ENCODE measurements at places on chromosomes 16 and 17.
A peak's percentile ranks its signal among the peaks of the same experiment; 100 is the strongest.

DNA sequence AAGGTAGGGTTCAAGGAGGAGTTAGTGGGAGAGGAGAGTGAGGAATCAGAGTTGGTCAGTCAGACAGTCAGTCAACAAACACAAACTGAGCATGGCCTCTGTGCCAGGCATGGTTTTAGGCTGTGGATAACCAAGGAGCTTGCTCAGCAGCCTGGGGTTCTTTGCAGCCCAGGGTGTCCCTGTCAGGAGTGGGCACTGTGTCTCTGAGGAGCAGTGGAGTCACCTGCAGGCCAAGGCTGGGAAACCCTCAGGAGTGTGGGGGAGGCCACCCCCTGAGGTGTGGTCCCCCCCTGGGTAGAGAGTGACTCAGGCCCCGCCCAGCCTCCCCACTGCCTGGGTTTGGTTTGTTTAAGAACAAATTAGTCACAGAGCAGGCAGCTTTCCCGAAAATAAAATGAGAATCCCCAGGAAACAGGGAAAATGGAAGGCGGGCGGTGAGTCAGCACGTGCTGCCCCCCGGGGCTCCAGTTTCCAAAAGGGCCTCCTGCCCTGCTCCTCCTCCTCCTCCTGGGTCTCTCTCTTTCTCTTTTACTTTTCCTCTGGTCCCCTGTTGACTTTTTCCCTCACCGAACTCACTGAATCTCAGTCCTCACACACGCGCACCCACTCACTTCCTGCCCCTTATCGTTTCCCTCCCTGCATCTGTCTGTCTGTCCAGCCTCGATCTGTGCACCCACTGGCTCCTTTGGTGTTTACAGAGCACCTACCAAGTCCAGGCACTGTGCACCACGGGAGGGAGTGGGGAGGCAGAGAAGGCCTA, 44.3 kb downstream of the SOCS3 start:
- DNase-seq, result peak; percentile 89

DNA sequence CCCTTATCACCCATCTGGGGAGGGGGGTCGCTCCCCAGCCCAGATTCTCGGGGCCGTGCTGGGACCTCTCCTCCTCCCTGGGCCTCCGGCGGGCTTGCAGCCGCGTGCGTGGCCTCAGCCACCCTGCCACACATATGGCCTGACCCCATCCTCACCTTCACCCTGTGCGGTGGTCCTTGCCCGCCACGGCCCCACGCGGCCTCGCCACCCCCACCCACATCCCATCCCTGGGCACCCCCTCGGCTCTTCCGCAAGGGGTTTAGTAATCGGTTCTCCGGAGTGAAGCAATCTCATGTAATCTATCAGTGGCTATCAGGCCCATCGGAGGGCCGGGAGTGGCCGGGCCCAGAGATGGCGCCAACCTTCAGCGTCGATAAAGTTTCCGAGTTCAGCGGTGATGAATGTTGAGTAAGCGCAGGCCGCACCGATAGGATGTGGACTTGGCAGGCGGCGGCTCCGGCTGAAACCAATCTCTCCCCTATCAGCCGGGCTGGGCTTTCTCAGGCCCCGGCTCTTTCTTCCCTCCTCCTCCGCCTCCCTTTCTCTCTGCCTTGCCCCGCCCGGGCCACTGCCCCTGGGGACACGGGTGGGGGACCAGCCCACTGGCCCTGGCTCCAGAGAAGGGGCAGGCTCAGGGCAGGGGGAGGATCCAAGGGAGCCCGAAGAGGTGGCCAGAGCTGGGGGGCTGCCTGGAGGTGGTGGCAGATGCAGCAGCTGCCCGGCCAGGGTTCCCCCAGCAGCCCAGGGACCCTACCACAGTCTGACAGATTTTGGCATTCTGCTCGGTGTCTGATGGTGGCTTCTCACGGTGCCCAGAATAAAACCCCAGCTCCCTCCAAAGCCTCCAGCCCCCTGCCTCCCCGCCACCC, 20.8 kb downstream of the ZFPM1 start:
- peak; percentile 90 for DNase-seq

- no peak for DNase-seq
Measured at GRCh38 chr17:75088465-75089417, 987 bp downstream of the SLC16A5 start.

DNA sequence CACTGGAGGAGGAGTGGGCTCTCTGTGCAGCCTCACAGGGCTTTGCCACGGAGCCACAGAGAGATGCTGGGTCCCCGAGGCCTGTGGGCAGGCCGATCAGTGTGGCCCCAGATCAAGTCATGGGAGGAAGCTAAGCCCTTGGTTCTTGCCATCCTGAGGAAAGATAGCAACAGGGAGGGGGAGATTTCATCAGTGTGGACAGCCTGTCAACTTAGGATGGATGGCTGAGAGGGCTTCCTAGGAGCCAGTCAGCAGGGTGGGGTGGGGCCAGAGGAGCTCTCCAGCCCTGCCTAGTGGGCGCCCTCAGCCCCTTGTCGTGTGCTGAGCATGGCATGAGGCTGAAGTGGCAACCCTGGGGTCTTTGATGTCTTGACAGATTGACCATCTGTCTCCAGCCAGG, 3.9 kb downstream of the NXPH3 start:
- DNase-seq, result no peak

DNA sequence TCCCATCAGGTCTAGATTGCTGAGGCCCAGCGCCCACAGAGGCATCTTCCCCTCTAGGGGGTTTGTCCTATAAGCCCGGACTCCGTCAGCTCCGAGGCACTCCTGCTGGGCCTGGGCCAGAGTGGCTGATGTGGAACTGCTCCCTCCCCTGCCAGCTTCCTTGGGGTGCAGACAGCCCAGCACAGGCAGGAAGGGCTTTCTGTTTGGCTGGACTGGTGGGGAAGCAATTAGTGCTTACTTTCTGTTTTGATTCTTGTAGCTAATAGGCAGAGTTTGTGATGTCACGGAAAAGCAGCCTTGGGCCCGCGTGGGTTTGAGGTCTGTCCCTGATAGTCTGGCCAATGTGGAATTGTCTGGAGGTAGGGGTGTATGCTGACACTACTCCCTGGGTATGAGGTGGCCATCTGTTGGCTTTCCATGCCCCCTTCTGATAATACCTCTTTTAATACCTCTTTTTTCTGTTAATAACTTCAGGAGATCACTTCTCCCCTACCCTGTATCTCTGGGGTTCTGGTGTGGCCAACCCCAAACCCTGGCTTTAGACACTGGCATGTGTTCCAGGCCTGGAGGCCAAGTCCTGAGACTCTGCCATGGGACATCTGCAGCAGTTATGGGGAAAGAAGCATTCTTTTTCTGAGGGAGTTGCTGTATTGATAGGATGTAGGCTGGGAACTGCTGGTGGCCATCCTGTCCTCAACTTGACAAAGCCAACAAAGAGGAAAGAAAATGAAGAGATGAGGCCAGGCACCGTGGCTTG, 190.9 kb downstream of the RAB11FIP4 start:
- peak; percentile 81 for DNase-seq

DNA sequence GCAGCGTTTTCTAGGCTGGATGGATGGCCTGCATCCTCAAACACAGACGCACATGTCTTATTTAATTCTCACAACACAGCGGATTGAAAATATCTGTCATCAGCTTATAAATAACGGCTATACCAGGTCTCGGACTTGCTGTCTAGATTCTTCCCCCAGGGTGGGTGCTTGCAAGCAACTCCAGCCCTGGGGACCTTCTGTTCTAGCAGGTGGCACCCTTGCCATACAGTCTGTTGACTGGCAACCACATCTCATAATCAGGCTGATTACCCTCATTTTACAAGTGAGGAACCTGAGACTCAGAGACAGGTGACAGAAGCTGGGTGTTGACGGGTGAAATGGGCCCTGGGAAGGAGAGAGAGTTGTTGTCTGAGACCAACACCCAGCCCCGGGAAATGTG, 16.2 kb upstream of the SEZ6 start:
- no peak for DNase-seq

DNA sequence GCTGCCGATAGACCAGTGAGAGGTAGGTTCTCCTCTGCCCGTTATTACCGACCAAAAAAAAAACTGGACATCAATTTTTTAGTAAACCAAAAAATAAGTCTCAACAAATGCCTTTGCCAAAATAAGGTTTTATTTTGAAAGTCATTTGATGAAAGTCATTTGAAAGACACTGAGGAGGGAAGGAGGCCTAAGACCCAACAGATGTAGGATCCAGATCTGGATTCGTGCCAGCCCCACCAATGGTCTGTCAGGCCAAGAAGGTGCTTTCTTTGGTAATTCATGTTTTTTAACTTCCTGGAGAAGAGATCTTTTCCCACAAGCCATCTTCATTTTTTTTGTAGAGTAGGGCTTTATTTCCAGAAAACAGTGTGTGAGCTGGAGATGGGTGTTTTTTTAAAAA, 18.1 kb downstream of the NTAN1 start:
- DNase-seq, result no peak

DNA sequence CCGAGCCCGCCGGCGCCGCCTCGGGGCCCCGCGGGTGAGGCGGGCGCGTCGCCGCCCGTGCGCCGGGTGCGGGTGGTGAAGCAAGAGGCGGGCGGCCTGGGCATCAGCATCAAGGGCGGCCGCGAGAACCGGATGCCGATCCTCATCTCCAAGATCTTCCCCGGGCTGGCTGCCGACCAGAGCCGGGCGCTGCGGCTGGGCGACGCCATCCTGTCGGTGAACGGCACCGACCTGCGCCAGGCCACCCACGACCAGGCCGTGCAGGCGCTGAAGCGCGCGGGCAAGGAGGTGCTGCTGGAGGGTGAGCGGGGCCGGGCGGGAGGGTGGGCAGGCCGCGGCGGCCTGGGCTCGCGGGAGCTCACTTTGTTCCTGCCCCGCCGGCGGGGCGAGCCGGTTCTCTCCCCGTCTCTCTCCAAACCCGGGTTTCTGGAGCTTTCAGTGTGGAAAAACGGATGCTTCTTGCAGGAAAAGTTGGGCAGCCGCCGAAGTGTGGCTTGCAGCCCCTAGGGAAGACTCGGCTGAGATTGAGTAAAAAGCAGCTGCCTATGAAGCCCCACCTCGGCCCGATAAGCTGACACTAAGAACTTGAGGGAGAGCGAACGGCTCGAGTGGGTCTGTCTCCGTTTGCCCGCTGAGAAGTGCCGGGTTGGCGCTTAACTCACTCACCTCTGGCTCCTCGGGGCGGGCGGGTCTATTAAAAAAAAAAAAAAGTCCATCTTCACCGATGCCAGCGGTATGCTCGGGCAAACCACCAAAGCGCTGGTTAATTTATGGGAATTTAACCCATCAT, 677 bp downstream of the SNTB2 start:
- DNase-seq, result peak; percentile 87

- no peak for DNase-seq
Measured at GRCh38 chr17:74898376-74898946, 5.0 kb upstream of the FADS6 start.

GRCh38 chr17:10041287-10041612, 136.2 kb upstream of the RCVRN start:
- peak; percentile 41 for DNase-seq

DNA sequence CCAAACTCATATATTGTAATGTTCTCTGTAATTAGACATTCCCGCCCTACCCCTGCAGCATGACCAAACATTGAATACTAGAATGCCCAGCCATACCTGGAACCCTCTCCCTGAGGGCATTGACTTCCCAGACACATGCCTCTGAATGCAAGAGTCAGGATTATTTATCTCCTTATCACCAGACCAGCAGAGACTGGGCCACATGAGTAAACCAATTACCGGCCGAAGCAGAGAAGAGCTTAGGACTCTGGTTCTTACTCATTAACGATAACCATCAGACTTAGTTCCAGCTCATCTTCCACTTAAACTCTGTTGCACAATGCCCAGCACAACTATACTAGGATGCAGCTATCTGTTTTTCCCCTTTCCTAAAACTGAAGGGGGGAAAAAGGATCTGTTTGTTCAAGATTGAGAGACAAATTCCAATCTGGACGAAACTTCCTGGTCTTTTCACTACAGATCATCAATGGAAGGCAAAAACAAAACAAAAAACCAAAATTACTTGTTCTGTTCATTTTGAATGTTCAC, 88.2 kb upstream of the CORO6 start:
- DNase-seq, result no peak

GRCh38 chr17:50272246-50272645, 2.0 kb upstream of the TMEM92 start:
- peak; percentile 43 for DNase-seq

DNA sequence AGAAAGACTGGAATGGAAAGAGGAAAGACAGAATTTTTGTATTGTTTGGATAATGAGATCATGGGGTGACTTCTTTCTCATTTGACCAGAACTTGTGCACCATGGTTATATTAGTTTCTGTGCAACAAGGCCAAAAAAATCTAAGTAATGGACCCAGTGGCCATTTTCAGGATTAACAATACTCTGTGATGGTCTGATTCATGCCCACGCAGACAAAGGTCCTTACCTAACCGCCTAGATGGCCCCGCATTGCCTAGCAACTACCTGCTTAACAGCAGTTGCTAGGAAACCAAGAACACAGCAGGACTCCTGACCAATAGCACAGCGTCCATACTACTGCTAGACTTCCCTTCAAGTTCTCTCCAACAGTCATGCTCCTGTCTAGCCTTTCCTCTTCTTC, 22.4 kb downstream of the MIS12 start:
- no peak for DNase-seq

DNA sequence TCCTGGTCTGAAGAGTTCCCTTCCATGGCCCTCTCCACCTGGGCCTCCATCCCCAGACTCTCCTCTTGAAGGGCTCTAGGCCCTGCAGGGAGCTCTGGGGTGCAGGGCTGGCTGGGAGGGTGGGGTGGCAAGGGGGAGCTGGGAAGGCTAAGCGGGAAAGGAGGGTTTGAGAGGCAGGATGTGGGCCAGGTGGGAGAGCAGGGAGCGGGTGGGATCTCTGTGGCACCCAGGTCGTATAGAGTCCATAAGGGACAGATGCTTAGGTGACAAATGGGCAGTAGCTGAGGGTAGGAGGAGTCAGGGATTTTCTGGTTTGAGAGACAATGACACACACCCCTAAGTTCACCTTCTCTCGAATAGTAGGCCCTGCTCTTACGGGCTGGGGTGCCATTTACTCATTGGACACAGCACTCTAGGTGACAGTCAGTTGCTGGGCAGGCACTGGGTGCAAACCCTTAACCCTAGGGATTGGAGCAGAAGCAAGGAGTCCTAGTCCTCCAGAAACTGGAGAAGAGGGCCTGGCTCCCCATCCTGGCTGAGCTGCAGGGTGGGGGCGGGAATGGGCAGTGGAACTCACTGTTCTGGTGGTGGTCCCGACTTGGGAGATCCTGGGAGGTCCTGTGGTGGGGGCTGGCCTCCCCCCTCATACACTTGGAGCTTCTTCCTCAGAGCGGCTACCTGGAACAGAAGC, 15.3 kb downstream of the KIF18B start:
- DNase-seq, result no peak

- no peak for DNase-seq
Measured at GRCh38 chr16:85931596-85932402, 32.8 kb downstream of the IRF8 start.

DNA sequence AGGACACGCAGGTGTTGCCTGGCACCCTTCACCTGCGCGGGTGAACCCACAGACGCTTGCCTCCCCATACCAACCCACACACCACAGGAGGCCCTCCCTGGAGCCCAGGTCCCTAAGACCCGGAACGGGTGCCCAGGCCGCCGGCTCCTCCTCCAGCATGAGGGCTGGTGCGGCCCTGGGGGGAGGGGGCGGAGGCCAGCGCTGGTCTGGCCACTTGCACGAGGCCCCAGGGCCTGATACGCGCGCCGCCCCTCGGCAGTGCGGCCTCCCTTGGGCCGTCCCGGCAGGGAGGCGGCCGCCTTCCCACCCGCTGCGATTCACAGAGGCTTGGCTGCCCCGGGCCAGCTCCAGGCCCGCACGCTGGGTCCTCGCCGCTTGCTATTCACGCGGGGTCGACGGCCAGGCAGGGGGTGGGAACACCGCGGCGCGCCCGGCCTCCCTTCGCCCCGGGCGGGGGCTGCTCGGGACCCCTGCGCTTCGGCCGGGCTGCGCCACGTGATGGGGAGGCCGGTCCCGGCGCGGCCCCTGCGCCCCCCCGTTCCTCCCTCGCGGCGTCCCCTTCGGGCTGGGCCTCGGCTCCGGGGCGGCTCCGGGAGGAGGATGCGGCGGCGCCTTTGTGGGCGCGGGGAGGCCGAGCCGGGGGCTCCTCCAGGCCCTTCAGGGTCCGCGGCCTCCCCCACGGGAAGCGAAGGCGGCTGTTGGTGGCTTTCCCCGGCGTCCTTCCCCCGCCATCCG, 685 bp downstream of the FASN start:
- no peak for DNase-seq

Data from Right ventricle myocardium inferior (tissue), 1 donor.